Subcutaneous adipose tissue (tissue), 4 donors: ENCODE measurements at places on chromosomes 2 and 18. TPM values are rescaled to one million over a fixed set of nuclear protein-coding genes. Genes with fewer than 3 reads are reported as not detected.

RAB27B gene
- 0.19 TPM for total RNA-seq

REG3A gene
- total RNA-seq = not detected

HOXD1 gene
- total RNA-seq = 0.51 TPM

ZNF804A gene
- total RNA-seq = 0.22 TPM

ZNF892 gene
- 3.3 TPM for total RNA-seq

CYP27C1 gene
- total RNA-seq = 0.51 TPM

FN1 gene
- total RNA-seq = 213 TPM

CFC1 gene
- not detected for total RNA-seq

RESP18 gene
- total RNA-seq = not detected

OBSL1 gene
- 37.5 TPM for total RNA-seq

SPATA3 gene
- not detected for total RNA-seq
